AML-193 (cell line): ENCODE measurements at places on chromosomes 5 and 9.

GRCh38 chr5:72255237-72255636 lies 64.8 kb downstream of the MRPS27 start:
- DNase-seq, result no peak

DNA sequence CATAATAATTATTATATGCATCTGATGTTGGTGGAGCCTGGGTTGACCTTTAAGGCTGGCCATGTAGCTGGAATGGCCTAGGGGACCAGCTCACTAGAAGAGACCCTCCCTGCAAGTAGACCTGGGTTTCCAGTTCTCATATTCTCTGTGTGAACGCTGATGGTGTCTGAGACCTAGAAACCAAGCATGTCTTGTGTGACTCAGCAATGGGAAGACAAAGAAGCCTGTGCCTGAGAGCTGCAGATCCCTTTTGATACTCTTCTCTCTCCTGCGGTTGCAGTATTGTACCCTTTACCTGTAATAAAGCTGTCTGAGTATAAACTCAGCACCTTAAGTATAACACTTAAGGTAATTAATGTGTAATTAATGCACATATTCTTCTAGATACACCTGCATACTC lies 22.2 kb downstream of the C9orf152 start:
- no peak for DNase-seq

DNA sequence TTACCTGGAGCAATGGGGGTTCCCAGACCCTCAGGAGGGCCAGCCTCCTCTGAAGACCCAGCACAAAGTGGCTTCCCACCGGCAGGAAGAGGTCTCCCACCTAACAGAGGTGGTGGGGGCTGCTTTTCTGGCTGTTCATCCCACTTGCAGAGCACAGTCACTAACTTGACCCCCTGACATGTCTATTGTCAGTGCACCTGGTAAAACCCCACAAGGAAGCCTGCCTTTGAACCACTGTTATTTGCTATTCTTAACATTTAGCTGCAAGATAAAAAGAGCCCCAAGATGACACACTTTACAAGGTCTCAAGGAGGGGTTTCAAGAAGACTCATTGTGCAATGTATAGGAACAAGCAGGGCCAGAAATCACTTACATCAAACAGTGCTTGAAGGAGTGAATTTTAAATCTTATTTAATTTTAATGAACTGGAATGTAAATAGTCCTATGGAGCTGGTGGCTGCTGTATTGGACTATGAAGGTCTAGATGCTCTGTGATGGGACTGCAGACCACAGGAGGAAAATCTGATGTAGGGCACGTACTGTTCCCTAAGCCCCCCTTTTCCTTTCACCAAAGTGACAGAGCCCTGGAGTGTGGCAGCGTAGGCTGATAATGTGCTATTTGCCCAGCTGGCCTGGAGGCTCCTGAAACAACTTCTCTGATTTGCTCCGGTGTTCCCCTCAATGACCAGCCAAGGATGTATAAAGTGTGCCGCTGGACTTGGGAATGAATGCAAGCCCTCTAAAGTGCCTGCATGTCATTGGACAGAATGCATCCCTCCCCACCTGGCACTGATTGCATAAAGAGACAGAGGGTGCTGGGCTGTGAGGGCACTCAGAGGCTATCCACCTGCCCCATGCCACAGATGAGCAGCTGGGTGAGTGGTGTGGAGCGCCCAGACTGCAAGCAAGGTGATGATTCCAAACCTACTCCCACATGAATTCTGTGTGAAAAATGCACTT lies 80.2 kb downstream of the PTPN3 start:
- DNase-seq, result no peak

GRCh38 chr9:123567013-123567412 lies 211.0 kb downstream of the CRB2 start:
- no peak for DNase-seq

DNA sequence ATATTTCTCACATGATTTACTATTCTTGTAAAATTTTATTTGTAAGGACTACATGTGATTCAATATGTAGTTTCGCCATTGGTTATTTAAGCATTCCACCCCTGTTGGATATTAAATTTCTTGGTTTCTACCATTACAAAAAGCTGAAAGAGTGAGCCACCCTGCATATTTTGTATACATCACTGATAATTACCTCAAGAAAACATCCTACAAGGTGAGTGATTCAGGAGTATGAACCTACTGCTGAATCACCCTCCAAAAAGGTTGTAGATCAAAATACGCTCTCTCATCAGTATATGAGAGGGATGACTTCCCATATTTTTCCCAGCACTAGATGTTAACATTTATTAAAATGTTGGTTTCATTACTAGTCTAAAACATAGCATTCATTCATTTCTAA lies 454.3 kb upstream of the WWC1 start:
- DNase-seq, result no peak

DNA sequence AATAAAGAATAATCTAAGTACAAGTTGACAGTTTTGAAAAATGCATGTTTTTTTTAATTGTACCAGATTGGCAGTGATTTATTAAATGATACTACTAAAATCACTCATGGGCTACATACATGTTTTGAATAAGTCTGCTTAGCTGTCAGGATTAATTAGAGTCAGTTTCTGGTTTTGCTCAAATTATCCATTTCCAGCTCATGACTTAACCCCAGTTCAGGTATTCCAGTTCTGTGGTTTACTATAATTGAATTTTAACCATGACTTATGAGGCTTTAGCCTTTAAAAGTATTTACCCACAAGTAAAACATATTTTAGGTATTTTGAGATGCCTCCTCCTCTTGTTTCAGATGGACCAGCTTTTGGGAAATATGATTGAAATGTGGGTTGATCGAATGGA lies 17.8 kb upstream of the LRRC70 start:
- no peak for DNase-seq

GRCh38 chr9:270657-271237 lies 56.1 kb downstream of the DOCK8 start:
- no peak for DNase-seq

GRCh38 chr9:3137347-3137695 lies 293.4 kb upstream of the PUM3 start:
- DNase-seq, result no peak

GRCh38 chr5:335740-336038 lies 14.2 kb downstream of the AHRR start:
- no peak for DNase-seq

GRCh38 chr5:142197098-142197497 lies 88.5 kb downstream of the NDFIP1 start:
- no peak for DNase-seq

DNA sequence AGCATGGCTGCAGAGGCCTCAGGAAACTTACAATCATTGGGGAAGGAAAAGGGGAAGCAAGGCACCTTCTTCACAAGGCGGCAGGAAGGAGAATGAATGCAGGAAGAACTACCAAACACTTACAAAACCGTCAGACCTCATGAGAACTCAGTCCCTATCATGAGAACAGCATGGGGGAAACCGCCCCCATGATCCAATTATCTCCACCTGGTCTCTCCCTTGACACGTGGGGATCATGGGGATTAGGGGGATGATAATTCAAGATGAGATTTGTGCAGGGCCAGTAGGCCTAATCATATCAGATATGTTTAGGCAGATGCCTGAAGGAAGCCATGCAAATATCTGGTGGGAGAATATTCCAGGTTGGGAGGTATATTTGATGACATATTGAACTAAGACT lies 1176.4 kb upstream of the CDH18 start:
- DNase-seq, result no peak

- no peak for DNase-seq
These were observed 241.1 kb upstream of the ATP10B start for GRCh38 chr5:161093100-161093499.

- no peak for DNase-seq
These were observed 221.3 kb downstream of the GRIA1 start for GRCh38 chr5:153711755-153712154.

GRCh38 chr9:90301277-90301653 lies 341.4 kb downstream of the DIRAS2 start:
- DNase-seq, result no peak

DNA sequence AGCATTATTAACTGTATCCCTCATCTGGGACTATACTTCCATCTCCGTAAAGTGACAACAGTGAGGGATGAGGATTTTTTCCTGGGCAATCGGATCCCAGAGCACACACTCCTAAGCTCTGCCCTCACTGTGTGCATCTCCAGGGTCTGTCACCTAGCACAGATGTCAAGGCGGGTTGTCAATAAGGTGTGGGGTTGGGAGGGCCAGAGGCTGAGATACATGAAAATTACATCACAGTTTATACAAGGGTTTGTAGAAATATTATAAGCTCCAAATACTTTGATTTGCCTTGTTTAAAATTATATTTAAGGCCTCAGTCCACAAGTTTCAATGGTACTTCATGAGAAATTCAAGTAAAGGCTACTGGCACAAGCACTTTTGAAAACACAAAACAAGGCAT lies 4.5 kb downstream of the ADAMTS12 start:
- no peak for DNase-seq

GRCh38 chr9:132125944-132126679 lies 35.7 kb upstream of the NTNG2 start:
- DNase-seq, result no peak

- DNase-seq, result no peak
These were observed 9.8 kb downstream of the RPP25L start for GRCh38 chr9:34601937-34602573.

DNA sequence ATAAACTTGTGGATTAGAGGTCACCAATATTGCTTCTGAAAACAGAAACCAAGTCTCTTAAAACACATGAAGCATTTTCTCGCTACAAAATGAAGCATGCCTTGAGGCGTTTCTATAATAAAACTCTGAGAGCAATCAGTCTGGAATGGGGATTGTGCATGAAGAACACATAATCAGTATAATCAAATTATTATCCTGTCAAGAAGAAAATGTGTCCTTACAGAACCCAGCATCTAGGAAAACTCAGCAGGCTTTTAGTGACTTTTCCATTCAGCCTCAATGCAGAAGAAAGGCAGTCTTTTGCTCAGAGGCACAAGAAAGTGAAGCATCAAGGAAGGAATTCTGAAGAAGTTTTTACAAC lies 121.9 kb downstream of the CDH18 start:
- DNase-seq, result no peak

- no peak for DNase-seq
These were observed 230.1 kb downstream of the PAX5 start for GRCh38 chr9:36803961-36804360.

DNA sequence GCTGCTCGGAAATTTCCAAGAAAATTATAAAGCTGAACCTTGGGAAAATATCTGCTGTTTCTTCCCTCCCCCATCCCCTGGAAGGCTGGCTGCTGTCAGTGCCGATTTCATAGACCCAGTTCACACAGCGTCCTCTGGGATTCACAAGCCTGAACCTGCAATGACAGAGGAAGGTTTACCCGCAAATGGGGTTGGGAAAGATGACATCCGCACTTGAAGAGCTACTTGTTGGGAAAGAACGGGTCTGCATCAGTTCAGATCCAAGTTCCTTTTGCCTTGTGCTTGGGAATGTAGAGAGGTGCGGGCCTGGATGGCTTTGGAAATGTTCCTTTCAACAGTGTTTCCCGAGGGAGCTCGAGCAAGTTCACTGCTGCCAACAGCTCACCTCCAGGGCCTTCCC lies 13.9 kb downstream of the PCDH12 start:
- no peak for DNase-seq

DNA sequence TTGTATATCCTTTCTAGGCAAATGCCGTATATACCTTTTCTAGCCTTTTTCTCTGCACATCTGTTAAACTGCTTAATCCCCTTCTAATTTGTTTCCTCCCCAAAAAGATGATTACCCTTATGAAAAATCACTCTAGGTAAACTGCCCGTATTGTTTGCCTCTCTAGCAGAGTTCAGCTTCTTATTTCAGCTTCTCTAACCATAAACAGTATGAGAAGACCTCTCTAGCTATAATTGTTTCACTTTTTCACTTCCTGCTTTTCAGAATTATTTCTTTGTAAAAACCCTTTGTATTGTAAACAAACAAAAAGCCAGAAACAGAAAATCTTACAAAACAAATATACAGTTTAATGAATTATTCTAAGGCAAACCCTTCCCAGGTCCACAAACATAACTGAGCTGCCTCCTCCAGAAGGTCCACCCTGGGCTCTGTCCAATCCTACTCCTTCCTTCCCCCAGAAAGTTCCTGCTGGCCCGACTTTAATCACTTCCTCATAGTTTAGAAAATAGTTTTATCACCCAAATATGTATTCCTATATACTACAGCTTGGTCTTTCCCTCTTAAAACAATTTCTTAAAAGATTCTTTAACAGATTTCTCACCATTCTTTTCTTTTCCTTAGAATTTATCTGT lies 158.1 kb downstream of the FGF1 start:
- DNase-seq, result no peak

- no peak for DNase-seq
These were observed 69.4 kb upstream of the MEF2C start for GRCh38 chr5:88952344-88952743.

- no peak for DNase-seq
These were observed 182.4 kb downstream of the IRX1 start for GRCh38 chr5:3778000-3778550.

DNA sequence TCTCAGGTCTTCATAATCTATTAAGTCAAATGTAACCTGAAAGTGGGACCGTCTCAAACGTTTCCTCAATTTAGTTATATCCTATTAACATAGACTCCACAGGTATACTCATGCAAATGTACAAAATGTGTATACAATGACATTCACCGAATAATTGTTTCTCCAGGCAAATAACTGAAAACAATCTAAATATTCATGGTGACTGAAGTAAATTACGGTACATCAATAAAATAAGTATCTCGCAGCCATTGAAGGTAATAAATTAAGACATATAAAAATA lies 482 bp downstream of the IARS1 start:
- DNase-seq, result no peak
